ENCODE measurements at places on chromosomes 7 and 10. TPM values are rescaled to one million over a fixed set of nuclear protein-coding genes. Genes with fewer than 3 reads are reported as not detected.

IDI1 gene
- 48.0 TPM for total RNA-seq

ZNF117 gene
- total RNA-seq: 2.4 TPM

OIT3 gene
- 0.13 TPM for total RNA-seq

- peak; percentile 36 for DNase-seq
Measured at GRCh38 chr7:38374507-38374906, 101.1 kb upstream of the TARP start.

GRCh38 chr7:134298902-134299683 lies 17.6 kb downstream of the SLC35B4 start:
- DNase-seq: peak; percentile 4

GRCh38 chr10:34124522-34125035 lies 690.5 kb downstream of the PARD3 start:
- DNase-seq: peak; percentile 51
